Endothelial cell of umbilical vein (primary cell): ENCODE measurements at places on chromosomes 2 and 18.

GRCh38 chr18:63346031-63346430, 21.0 kb downstream of the KDSR start:
- DNase-seq = no peak

DNA sequence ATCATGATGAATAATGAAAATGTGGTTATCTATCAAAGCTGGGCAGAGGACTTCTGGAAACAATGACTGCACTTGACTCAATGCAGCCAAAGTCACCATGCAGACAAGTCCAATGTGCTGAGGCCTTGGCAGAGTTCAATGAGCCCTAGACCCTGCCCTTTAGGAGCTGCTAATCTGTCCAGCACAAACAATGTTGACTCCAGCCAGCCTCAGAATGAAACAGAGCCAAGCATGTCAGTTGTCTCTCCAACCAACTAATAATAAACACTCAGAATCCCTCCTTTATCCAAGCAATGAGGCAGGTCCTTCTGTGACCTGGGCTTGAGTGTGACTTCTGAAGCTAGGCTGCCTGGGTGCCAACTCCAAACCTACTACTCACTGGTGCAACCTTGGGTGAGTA, 270.6 kb downstream of the BCL11A start:
- DNase-seq = no peak

- DNase-seq = no peak
Observed at GRCh38 chr18:75854174-75854573, 426.7 kb upstream of the SMIM21 start.

GRCh38 chr2:169975221-169975620, 148.0 kb downstream of the UBR3 start:
- DNase-seq = no peak

DNA sequence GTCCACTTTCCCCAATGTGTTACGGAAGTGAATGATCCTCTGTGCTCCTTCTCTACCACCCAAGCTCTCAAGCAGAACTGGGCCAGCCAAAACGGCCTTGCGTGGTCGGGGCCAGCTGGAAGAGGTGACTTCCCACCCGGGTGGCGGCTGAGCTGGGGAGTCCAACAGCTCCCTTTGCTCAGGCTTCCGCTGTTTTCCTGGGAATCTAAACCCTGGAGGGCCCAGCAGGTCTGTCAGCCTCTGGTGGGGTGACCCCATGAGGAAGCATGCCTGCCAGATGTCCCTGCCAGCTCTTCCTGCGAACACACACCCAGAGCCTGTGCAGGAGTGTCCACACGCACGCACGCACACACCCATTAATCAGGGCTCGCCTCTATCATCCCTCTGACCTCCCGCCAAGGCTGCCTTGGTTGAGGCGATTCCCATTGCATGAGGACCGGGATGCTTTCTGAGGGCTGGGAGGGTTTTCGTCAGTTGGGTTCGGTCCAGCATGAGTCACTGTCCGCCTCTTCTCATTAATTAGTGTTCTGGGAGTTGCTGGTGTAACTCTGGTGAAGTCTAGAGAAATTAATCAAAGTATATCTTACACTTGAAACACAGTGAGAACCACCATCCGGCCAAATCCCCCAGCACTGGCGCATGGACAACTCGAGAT, 90.6 kb downstream of the TWIST2 start:
- no peak for DNase-seq

GRCh38 chr2:45011621-45012602, 2.7 kb upstream of the SIX2 start:
- no peak for DNase-seq
